ENCODE measurements at places on chromosomes 2 and 18. TPM values are rescaled to one million over a fixed set of nuclear protein-coding genes. Genes with fewer than 3 reads are reported as not detected.

DNA sequence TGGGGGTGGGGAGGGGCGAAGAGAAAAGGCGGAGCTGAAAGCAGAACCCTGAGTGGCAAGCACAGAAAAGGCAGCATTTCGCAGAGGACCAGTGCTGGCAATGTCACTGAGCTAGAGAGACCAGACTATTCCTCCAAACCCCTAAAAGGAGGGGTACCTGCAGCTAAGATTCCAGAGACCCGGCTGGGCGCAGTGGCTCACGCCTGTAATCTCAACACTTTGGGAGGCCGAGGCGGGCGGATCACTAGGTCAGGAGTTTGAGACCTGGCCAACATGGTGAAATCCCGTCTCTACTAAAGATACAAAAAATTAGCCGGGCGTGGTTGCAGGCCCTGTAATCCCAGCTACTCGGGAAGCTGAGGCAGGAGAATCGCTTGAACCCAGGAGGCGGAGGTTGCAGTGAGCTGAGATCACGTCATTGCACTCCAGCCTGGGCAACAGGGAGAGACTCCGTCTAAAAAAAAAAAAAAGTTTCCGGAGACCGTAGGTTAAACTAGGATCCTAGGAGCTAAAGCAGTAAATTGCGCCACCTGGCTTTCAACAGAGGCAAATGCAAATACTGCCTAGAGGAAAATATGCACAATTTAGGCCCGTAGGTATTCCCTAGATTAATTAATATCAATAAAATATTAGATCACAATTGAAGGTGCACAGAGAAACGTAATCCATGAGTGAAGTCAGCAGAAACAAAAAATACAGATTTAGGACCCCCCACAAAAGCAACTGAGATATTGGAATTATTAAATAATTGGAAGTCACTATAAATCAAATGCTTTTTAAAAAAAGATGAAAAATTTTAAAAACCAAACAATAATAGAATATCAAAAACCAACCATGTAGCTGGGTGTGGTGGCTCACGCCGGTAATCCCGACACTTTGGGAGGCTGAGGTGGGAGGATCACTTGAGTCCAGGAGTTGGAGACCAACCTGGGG, 4.9 kb downstream of the UCN start:
- no peaks in the 10 kb centered on the region for H3K27me3 ChIP-seq
- no peaks in the 10 kb centered on the region for H3K4me1 ChIP-seq
- peak; percentile 77 for DNase-seq
- H3K27ac ChIP-seq, result no peak overlapping the region
- peak overlapping the region; percentile 31 for H3K4me3 ChIP-seq
- H3K36me3 ChIP-seq, result no peaks in the 10 kb centered on the region

The IL1B gene
- total RNA-seq, result 5.5 TPM

The DSG4 gene
- total RNA-seq, result not detected

The MC2R gene
- not detected for total RNA-seq

The TGFBRAP1 gene
- 16.8 TPM for total RNA-seq

All from MCF 10A (cell line).